ENCODE measurements at places on chromosomes 12 and 14.
A peak's percentile ranks its signal among the peaks of the same experiment; 100 is the strongest.

DNA sequence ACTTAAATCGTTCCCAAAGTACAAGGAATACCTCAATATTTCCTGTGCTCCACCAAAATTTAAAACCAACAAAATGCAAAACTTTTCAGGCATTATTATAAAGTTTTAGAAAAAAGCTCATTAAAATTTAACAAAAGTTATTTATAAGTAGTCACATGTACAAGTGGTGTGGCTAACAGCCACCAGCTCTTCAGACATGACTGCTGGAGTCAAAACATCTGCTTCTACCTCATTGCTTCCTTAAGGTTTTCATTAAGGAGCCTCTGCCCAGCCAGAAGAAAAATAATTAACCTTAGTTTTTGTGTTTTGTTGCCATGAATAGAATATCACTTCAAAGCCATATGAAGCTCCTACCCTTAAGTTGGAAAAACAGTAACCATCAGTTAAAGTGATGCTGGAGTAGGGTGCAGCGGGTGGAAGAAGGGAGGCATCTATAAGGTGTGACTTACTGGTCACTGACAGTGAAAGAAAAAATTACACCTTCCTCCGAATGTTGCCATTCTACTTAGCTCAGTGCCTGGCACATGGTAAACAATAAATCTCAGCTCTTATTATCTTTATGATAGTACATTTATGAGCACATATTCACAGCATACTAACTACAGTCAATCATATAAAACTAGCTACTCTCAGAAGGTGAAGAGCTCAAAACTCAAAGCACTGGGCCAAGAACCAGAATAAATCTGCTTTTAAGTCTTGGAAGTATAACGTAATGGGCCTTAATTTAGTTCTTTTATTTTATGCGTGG is 57.7 kb downstream of the GALC start:
- H3K27ac ChIP-seq: no peak overlapping the region
- no peak overlapping the region for H3K4me3 ChIP-seq
- H3K36me3 ChIP-seq: peaks cover 25% of the 10 kb centered on the region
- no peak for DNase-seq

DNA sequence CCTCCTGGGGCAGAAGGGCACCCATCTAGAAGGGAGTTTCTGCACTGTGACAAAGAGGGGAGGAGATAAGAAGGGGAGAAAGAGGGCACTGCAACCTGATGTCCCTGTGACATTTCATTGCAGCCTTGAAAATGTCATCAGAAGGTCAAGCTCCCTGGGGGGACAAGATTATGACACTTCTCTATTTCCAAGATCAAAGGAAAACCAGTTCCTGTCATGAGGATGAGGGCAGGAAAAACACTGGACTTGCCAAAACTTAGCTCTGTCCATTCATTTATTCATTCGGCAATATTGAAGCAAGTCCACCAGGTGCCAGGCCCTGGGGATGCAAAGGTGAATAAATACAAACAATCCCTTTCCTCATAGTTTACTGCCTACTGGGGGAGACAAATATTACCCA is 138.4 kb upstream of the CDKN3 start:
- no peaks in the 10 kb centered on the region for H3K36me3 ChIP-seq
- peaks cover 13% of the 10 kb centered on the region for H3K27me3 ChIP-seq
- no peaks in the 10 kb centered on the region for H3K4me1 ChIP-seq
- no peak overlapping the region for H3K4me3 ChIP-seq
- H3K27ac ChIP-seq: no peak overlapping the region

GRCh38 chr14:78592616-78593219 is 422.5 kb downstream of the NRXN3 start:
- H3K27me3 ChIP-seq: no peaks in the 10 kb centered on the region
- no peaks in the 10 kb centered on the region for H3K36me3 ChIP-seq
- H3K4me1 ChIP-seq: no peaks in the 10 kb centered on the region
- H3K4me3 ChIP-seq: no peak overlapping the region
- H3K27ac ChIP-seq: no peak overlapping the region
- DNase-seq: no peak

DNA sequence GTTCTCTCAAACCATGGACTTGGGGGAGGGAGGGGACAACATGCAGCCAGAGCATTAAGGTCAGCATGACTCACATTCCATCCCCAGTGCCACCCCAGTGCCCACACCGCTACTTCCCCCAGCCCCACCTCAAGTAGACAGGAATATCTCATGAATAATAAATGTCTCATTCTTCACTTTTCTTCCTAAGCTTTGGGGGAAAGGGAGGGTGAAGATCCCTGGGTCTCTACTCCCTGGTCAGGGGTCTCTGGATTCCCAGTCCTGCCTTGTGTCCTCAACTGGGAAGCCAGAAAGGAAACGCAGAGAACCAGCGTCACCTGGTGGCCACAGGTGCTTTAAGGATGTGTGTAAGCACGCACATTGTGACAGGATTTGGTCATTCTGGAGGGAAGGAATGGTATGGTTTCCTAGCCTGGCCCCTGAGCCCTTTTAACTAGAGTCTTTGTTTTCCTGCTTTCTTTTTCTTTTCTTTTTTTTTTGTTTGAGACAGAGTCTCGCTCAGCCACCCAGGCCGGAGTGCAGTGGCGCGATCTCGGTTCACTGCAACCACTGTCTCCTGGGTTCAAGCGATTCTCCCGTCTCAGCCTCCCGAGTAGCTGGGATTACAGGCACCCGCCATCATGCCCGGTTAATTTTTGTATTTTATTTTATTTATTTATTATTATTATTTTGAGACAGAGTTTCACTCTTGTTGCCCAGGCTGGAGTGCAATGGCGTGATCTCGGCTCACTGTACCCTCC is 3.4 kb downstream of the GPR84 start:
- H3K4me3 ChIP-seq: no peak overlapping the region
- H3K36me3 ChIP-seq: no peaks in the 10 kb centered on the region
- peaks cover 35% of the 10 kb centered on the region for H3K4me1 ChIP-seq
- H3K27ac ChIP-seq: peak overlapping the region; percentile 51

GRCh38 chr12:66497008-66497897 is 181.6 kb downstream of the GRIP1 start:
- peaks cover 1% of the 10 kb centered on the region for H3K36me3 ChIP-seq
- H3K4me3 ChIP-seq: no peak overlapping the region
- DNase-seq: no peak
- H3K27ac ChIP-seq: no peak overlapping the region
- peaks cover 4% of the 10 kb centered on the region for H3K27me3 ChIP-seq
- H3K4me1 ChIP-seq: no peaks in the 10 kb centered on the region

GRCh38 chr14:64812412-64812811 is 67.3 kb downstream of the SPTB start:
- peaks cover 45% of the 10 kb centered on the region for H3K27me3 ChIP-seq
- no peak overlapping the region for H3K27ac ChIP-seq
- H3K36me3 ChIP-seq: no peaks in the 10 kb centered on the region

DNA sequence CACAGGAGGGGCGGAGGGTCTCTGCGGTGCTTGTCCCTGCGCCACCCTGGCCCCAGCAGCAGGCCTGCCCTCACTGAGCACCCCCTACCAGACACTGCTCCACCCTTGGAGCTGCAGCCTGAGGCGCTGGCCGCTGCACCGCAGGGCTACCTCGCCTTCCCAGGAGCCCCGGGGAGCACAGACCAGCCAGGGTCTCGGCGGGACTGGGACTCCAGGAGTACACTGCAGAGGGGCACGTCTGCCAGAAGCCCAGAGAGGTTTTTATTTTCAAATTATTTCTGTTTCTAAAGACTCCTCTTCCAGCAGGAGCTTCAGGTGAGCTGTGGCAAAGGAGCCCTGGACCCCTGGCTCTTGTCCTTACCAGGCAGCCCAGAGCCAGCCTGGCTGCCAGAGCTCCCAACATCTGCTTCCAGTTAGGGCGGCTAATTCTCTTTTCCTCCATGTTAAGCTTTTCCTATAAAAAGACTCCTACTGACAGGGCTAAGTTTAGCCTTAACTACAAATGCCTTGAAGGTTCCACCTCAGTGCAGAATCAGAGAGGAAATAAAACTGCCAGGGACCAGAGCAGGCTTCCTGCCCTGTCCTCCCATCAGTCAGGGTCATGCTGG is 26.4 kb downstream of the DEGS2 start:
- peaks cover 10% of the 10 kb centered on the region for H3K4me1 ChIP-seq
- H3K4me3 ChIP-seq: no peak overlapping the region
- H3K27me3 ChIP-seq: no peaks in the 10 kb centered on the region
- no peak for DNase-seq
- peaks cover 26% of the 10 kb centered on the region for H3K36me3 ChIP-seq

GRCh38 chr12:53190108-53190729 is 9.5 kb upstream of the CSAD start:
- H3K4me1 ChIP-seq: peaks cover 21% of the 10 kb centered on the region
- peak; percentile 63 for DNase-seq
- peaks cover 31% of the 10 kb centered on the region for H3K36me3 ChIP-seq
- H3K4me3 ChIP-seq: no peak overlapping the region

All from activated naive CD8-positive, alpha-beta T cell treated with anti-CD3 and anti-CD28 coated beads, Interleukin-2, amount 10 ng/mL, durations not matched to agents 7 days and 5 days (primary cell).